NCI-H1694 treated with DMSO at 0.1 percent for 48 hours (cell line): ENCODE measurements at places on chromosomes 1 and 21.

GRCh38 chr1:53899708-53900107, 5.7 kb downstream of the DIO1 start:
- DNase-seq = no peak

DNA sequence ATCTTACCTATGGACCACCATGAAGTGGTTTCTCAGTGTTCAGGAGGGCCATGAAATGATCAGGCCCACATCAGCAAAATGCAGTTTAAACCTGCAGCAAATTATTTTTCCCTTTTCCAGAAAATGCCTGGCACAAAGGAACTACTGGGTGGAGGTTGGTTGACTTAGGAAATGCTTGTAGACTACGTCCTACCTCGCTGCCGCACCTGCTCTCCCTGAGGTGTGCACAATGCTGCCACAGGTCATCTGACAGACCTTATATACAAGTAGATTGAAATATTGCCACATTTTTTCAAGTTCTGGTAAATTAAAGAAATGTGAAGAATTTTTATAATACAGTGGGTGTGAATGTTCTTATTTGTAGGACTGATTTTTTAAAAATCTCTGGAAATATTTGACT, 166.7 kb upstream of the PDE4B start:
- no peak for DNase-seq

- DNase-seq = no peak
These were observed 25.5 kb upstream of the IFNAR1 start for GRCh38 chr21:33299181-33299752.

DNA sequence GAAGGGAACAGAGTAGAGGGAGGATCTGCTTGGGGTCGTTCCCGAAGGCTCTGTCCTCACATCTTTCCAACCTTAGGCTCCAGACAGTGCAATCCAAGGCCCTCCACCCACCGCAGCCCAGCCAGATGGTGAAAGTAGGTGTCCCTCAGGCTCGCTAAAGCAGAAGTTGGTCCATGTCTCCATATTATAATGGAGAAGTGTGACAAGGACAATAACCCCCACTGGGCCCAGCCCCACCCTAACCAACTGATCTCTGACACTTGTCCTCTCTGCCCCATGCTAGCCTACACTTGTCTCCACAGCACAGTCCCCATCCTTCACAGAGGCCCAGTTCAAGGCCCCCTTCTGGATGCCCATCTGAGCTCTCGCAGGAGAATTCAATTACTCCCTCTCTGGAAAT, 48.7 kb downstream of the DMAP1 start:
- no peak for DNase-seq

GRCh38 chr1:42817440-42817767, 207 bp upstream of the SVBP start:
- no peak for DNase-seq

- DNase-seq = peak; percentile 98
These were observed 292.7 kb downstream of the TPR start for GRCh38 chr1:186082235-186082937.

DNA sequence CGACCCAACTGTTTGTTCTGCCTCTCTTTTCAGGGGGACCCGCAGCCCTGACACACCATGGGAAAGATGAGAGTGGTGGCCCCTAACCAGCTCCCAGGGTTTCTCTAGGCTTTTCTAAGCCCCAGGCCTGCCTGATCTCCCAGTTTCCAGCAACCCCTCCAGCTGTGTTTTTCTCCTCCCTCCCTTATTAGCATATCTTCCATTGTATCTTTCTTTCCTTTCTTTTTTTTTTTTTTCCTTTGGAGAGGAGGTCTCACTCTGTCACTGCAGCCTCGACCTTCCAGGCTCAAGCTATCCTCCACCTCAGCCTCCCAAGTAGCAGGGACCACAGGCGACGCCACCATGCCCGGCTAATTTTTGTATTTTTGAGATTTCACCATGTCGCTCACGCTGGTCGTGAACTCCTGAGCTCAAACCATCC, 1.8 kb upstream of the CERS2 start:
- no peak for DNase-seq

DNA sequence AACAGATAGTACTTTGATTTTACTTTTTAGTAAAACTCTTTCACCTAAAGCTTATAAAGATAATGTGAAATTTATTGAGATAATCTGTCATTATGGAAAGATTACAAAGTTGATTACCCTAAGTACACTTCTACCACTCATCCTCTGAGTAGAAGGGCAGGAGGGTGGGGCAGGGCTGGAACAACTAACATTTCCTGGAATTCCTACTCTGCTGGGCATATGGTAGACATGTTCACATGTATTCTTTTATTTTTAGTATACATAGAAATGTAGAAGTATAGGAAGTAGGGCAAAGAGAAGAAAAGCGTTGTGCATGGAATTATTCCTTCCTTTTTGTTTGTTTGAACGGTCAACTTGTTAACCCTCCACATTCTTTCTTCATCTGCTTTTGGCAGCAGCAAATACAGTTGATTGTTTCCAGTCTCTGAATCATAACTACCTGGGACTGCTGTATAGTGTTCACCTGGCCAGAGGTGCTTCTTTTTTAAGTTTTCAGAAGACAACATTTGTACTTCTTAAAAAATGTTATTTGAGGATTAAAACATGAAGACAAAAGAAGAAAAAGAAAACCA, 85.1 kb downstream of the POU2F1 start:
- no peak for DNase-seq

DNA sequence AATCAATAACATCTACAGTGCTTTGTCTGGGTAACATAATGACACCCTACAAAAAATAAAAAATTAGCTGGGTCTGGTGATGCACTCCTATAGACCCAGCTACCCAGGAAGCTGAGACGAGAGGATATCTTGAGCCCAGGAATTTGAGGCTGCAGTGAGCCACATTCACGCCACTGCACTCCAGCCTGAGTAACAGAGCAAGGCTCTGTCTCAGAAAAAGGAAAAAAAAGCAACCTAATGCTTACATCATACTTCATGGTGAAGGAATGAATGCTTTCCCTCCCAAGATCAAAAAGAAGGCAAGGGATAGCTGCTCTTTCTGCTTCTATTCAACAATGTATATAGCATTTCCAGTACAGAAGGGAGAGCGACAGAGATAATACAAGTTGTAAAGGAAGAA, 24.2 kb upstream of the CTTNBP2NL start:
- DNase-seq = no peak

- no peak for DNase-seq
These were observed 9.3 kb upstream of the SRARP start for GRCh38 chr1:15994590-15995351.

DNA sequence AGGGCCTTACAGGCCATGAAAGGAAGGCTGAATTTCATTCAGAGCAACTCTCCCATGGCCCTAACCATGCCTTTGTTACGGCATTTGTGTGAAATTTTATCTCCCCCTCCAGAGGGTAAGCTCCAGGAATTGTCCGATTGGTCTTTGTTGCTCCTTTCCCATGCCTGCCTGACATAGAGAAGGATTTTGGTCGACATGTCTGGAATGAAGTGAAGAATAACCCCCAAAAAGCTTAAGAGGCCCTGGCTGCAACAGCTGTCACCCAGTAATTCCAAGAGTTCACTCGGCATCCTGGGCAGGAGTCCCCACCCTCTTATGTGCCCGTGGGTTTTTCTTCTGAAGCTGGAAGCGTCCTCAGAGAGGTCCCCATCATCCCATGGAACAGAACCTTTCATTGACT, 20.6 kb downstream of the CDA start:
- no peak for DNase-seq

DNA sequence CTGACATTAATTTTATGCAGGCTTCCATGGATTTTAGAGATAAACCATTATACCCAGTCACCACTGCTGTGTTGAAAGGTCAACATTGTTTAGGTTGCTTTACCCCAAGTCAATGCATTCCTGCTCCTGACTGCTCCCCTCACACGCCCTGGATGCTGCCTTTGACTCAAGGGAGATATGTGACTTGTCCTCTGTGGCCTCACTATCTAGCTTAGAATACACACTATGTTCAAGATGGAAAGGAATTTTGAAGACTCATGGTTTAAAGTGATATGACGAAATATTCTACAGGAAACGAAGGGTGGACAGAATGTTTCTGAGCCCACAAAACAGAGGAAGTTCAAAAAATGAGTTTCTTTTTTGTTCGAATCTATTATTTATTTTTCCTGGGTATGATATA, 170.4 kb upstream of the NR5A2 start:
- DNase-seq = no peak

- DNase-seq = no peak
These were observed 41.6 kb upstream of the TMEM52 start for GRCh38 chr1:1960480-1961196.

DNA sequence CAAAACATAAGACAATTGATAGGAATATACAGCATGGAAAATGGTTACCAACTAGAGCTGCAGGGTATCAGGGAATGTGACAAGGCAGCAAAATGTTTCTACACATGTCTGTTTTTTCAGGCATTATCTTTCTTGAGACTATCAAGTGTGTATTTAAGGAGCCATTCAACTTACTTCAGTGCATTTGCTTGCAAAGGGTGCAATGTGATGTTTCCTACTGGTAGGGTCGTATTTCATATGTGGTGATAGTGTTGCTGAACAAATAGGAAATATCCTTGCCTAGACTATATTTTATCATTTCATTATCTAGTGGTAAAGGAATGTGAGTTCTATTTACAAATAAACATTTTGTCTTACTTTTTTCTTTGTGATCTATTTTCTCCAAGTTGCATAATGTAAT, 42.4 kb downstream of the PTPRC start:
- no peak for DNase-seq

GRCh38 chr1:105785021-105785420, 1271.5 kb upstream of the PRMT6 start:
- no peak for DNase-seq

DNA sequence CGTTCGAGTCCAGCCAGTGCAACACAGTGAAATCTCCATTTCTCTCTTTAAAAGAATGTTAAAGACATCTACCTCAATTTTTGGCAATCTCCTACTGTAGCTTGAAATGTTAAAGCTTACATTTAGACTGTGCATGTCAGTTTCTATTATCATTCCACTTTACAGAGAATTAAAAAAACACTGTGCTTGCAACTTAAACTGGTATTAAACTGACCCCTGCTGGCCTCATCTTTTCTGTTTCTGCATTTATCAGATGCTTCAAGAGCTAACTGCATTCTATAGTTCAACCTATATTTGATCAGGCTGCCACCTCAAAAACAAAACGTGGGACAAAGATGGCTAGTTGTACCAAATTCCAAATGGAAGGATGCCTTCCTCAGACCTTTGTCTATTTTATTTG, 226.5 kb downstream of the SMYD3 start:
- DNase-seq = peak; percentile 9

DNA sequence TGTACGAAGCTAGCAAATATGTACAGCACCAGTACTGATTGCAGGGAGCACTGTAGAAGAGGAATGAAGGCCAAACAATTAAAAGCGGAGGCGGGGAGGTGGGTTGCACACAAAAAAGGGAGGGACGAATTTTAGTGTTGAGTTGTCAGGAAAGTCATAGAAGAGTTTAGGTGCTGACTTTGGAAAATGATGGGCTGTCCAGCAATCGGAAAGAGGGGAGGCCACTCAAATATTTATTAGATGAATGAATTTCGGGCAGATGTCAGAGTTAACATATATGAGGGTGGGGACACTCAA, 537 bp upstream of the ANKRD13C start:
- DNase-seq = no peak

DNA sequence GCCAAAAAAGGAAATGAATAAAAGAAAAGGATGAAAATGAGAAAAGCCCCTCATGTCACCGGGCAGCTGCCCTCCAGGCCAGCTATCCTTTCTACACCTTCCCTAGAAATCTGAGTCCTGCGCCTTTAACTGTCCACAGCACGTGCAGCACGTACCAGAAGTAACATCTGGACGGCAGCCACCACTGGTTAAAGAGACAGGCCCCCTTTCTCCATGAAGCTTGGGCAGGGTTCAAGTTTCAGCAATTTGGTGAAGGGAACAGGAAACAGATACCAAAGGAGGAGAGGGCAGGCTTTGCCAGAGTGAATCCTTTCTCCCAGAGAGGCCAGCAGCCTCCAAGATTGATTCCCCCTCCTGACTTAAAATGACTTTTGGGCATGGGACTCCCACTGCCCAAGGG, 3.6 kb upstream of the KIAA2013 start:
- no peak for DNase-seq

DNA sequence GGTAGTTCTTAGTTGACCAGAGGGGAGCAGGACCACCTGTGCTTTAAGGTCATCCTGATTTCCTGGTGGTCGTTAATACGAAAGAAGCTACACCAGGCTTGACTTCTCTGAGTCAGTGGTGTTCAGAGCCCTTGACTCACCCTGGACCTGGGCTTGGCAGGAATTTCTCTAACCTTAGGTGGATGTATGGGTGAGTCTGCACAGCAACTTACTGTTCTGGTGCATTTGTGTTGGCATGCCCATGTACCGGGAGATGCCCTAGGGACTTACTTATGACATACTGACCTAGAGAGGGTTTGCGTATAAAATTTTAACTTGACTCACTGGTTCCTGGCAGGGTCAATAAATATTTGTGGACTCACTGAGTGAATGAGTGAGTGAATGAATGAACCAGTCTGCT, 304.6 kb downstream of the DISC1 start:
- DNase-seq = no peak

DNA sequence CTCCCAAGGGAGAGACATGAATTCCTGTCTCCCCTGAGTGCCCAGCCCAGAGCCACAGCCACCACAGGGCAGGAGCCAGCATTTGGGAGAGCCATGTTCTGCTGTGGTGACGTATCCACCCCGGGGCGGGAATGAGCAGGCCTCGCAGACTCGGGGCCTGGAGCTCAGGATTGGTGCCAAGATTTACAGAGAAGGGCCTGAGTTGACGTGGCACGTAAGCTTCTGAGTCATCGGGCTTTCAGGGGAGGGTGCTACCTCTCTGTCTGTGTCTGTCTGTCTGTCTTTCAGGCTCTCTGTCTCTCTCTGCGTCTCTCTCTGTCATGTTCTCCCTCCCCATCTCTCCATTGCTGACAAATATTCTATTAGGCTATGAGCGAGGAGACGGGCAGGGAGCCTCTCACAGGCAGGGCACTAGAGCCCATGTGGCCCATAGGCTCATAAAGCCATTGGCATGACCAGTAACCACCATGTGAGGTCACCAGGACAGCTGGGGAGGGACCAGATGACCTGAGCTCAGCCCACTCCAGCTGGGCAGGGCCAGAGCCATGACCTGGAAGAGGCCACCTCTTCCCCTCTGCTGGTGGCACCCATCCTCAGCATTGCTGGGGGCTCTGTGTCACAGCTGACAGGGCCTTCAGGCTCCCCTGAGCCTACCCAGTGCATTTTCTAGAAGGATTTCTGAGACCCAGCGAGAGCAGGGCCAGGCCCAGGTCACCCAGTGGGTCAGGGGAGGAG, 300.0 kb upstream of the VAMP3 start:
- no peak for DNase-seq

GRCh38 chr1:44025816-44026215, 5.4 kb downstream of the SLC6A9 start:
- DNase-seq = no peak

DNA sequence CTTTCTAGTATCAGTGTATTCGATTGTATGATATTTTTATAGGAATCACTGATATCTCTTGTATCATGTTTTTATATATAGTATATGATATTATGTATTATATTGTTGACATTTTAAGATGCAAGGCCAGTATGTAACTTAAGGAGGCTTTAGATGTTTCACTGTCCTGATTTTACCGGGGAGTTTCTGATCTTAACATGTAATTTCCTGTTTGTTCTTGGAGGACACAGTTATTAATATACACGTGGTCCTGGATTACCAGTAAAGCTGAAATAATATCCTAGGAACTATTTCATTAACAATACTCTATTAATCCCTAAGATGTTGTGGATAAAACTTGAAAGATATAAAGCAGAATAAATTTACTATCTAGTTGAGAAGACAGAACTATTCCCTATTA, 19.5 kb downstream of the SDCCAG8 start:
- DNase-seq = no peak

- DNase-seq = no peak
These were observed 9.4 kb downstream of the SELENON start for GRCh38 chr1:25809283-25809926.
